ENCODE measurements at places on chromosomes 4 and X. TPM values are rescaled to one million over a fixed set of nuclear protein-coding genes. Genes with fewer than 3 reads are reported as not detected.

DNA sequence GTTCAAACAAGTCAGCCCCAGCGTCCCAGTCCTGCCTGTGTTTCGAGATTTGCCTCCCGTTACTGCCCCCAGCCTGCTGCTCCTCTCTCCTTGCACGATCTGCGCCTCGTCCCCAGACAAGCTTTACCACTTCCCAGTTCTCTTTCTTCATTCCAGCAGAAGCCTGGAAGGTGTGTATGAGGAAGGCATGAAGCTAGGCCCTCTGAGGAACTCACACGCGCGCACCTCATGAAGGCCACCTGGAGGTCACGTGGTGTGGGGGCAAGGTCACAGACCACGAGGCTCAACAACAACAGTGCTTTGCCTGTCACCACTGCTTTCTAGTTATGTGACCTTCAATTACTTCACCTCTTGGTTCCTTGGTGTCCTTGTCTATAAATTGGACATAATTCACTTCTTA is 181.0 kb downstream of the PALLD start:
- DNase-seq = no peak
- H3K27me3 ChIP-seq = no peaks in the 10 kb centered on the region
- H3K27ac ChIP-seq = no peak overlapping the region

GRCh38 chrX:68652326-68653170 is 5.1 kb downstream of the STARD8 start:
- no peaks in the 10 kb centered on the region for H3K4me1 ChIP-seq
- H3K27me3 ChIP-seq = no peaks in the 10 kb centered on the region
- H3K36me3 ChIP-seq = no peaks in the 10 kb centered on the region

DNA sequence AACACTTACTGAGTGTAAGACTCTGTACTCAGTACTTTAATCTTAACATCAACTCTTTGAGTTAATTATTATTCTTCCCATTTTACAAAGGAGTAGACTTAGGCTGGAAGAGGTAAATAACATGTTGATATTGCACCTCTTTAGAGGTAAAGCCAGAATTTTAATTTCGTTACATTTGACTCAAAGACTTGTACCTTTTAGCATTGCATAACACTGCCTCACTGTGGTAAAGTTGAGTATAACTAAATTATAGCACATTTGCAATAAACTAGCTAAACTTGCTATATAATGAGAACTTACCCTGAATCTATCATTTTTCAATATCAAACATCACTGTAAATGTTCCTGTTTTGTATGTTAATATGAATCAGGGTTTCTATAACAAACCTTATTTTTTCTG is 218.5 kb downstream of the PRR32 start:
- DNase-seq = no peak
- H3K4me1 ChIP-seq = no peaks in the 10 kb centered on the region
- H3K27ac ChIP-seq = no peak overlapping the region
- H3K4me3 ChIP-seq = no peak overlapping the region
- no peaks in the 10 kb centered on the region for H3K36me3 ChIP-seq

GRCh38 chr4:42401171-42401570 is 3.9 kb downstream of the SHISA3 start:
- H3K27ac ChIP-seq = no peak overlapping the region
- H3K27me3 ChIP-seq = peaks cover 27% of the 10 kb centered on the region
- H3K4me3 ChIP-seq = no peak overlapping the region
- peak; percentile 22 for DNase-seq
- H3K4me1 ChIP-seq = peaks cover 36% of the 10 kb centered on the region

- no peak for DNase-seq
- peaks cover 13% of the 10 kb centered on the region for H3K4me1 ChIP-seq
- H3K36me3 ChIP-seq = no peaks in the 10 kb centered on the region
- peak overlapping the region; percentile 29 for H3K27ac ChIP-seq
- H3K4me3 ChIP-seq = no peak overlapping the region
Observed at GRCh38 chr4:40702137-40702799, 47.5 kb upstream of the NSUN7 start.

DNA sequence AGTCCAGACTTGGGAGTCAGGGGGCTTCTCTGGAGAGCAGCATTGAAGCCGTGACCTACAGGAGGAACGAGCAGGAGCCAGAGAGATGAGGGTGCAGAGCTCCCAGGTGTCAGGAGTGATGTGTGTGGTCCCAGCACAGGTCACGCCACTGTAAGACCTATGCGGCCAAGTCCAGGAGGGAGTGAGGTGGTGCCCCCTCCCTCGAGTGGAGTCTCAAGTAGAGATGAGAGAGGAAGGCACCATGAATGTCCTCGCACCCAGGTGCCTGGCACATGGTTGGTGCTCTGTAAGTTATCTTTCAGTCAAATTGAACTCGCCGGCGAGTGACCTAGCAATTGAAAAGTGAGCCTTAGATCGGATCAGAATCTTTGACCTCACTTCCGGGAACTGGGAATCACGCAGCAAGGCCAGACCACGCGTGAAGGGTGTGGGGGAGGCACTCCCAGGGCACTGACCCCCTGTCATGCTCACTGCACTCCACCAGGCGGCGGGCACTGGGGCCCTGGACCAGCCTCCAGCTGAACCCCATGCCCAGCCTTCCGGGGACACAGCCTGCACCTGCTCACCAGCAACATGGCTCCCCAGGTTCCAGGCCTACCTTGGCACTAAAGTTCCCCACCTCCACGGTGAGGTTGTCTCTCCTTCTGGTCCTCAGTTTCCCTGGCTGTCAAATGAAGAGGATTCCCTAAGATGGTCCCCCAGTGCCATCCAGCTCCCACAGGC is 127.4 kb downstream of the HMX1 start:
- no peaks in the 10 kb centered on the region for H3K27me3 ChIP-seq
- H3K27ac ChIP-seq = no peak overlapping the region
- DNase-seq = peak; percentile 1
- H3K4me1 ChIP-seq = no peaks in the 10 kb centered on the region
- H3K4me3 ChIP-seq = no peak overlapping the region
- H3K36me3 ChIP-seq = no peaks in the 10 kb centered on the region

DNA sequence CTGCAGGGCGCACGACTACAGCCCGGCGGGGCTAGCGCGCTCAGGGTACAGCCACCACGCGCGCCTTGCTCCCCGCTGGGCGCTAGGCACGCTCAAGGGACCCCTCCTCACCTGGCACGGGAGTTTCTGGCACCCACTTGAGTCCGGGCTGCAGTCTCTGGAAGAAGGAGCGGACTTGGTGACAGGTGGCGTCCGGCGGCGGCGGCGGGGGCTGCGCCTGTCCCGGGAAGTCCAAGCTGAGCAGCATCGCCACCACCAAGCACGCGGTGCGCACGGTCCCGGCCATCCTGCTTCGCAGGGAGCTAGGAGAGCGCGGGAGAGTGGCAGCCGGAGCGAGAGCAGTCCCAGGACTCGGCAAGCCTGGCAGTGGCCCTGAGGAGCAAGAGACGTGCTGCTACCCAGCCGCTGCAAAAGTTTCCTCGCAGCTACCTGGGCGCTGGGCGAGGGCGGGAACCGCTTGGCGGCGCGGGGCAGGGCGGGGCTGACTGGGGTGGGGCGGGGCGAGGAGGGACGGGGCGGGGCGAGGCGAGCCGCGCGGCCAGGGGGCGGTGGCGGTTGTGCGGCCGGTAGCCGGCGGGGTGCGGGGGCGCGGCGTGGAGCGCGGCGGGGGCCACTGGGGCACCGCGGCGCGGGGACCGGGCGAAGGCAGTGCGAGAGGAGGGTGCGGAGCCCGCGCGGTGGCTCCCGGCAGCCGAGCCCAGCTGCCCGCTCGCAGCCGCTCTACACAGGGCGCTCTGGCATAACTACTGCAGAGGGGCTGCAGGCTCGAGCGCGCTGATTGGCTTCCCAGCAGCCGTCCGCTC is at the start of gene GPC3:
TSS of gene GPC3 (minus strand) at position 431 of the 803 bp plus-strand sequence.
- no peak within 1 kb of the TSS for H3K4me3 ChIP-seq
- H3K27ac ChIP-seq = no peak within 1 kb of the TSS
- H3K36me3 ChIP-seq = no peaks in the 10 kb centered on the region
- H3K4me1 ChIP-seq = peaks cover 6% of the 10 kb centered on the region
- DNase-seq = peak; percentile 46
- H3K27me3 ChIP-seq = no peaks in the 10 kb centered on the region

DNA sequence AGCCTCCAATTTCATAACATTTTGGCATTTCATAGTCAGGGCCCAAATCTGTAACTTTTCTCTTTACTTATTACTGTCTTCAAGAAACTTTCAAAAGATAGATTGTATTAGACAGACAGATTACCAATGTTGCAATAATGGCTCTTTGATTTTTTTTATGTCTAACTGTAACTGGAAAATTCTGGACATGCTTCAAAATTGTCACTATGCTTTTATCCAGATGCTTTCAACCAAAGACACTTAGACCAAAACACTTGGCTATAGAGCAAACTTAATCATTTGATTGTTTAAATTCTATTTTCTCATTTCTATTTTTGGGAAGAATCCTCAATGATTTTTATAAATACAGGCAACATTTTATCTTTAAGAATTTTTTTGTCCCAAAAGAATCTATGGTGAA is 10.4 kb downstream of the ZXDA start:
- no peak overlapping the region for H3K4me3 ChIP-seq
- no peak overlapping the region for H3K27ac ChIP-seq
- DNase-seq = no peak
- no peaks in the 10 kb centered on the region for H3K27me3 ChIP-seq
- no peaks in the 10 kb centered on the region for H3K4me1 ChIP-seq
- H3K36me3 ChIP-seq = no peaks in the 10 kb centered on the region

DNA sequence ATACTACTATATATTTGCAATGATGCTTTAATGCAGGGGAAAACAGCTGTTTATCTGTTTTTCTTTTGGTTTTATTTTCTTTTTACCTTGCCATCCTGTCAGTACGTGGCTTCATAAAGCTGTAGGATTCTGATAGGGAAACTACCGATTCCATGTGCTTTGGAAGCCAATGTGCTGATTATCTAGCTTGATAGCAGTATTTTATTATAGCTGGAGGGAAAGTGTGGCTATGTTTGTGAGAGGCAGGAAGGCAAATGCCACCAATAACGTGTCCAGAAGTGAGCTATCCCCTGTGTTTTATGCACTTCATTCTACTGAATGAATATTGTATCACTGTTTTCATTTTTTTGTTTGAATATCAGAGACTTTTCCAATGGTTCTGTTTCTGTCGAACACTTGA is 43.7 kb downstream of the IL15 start:
- H3K27ac ChIP-seq = no peak overlapping the region
- no peaks in the 10 kb centered on the region for H3K27me3 ChIP-seq
- H3K4me3 ChIP-seq = no peak overlapping the region
- no peaks in the 10 kb centered on the region for H3K36me3 ChIP-seq
- DNase-seq = no peak

DNA sequence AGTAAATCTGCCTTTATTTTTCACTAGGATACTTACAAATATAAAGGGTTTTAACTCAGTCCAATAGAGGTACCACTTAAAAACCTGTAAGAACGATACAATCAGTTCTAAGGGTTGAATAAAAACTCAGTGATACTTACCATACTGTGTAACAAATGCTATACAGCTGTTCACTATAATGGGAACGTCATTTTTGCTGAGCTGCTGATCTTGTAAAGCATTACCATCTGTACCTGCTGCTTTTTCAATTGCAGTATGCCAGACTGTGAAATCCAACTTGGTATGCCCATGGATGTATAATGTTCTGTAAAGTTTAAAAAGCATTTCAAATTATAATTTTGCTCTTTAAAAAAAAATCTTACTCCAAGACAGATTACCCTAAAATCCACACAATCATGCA is 111.2 kb downstream of the ARAP2 start:
- no peak overlapping the region for H3K27ac ChIP-seq
- no peak overlapping the region for H3K4me3 ChIP-seq

- DNase-seq = peak; percentile 35
- no peaks in the 10 kb centered on the region for H3K36me3 ChIP-seq
- no peak overlapping the region for H3K4me3 ChIP-seq
- H3K27ac ChIP-seq = no peak overlapping the region
Observed at GRCh38 chr4:677431-678293, 3.3 kb downstream of the MYL5 start.

GRCh38 chrX:25068340-25068739 is 52.6 kb upstream of the ARX start:
- no peak overlapping the region for H3K4me3 ChIP-seq
- H3K36me3 ChIP-seq = no peaks in the 10 kb centered on the region
- DNase-seq = no peak
- H3K4me1 ChIP-seq = no peaks in the 10 kb centered on the region

GRCh38 chr4:36159208-36159607 is 85.1 kb downstream of the ARAP2 start:
- H3K27me3 ChIP-seq = no peaks in the 10 kb centered on the region
- H3K27ac ChIP-seq = no peak overlapping the region
- peaks cover 11% of the 10 kb centered on the region for H3K36me3 ChIP-seq
- no peaks in the 10 kb centered on the region for H3K4me1 ChIP-seq
- no peak overlapping the region for H3K4me3 ChIP-seq

DNA sequence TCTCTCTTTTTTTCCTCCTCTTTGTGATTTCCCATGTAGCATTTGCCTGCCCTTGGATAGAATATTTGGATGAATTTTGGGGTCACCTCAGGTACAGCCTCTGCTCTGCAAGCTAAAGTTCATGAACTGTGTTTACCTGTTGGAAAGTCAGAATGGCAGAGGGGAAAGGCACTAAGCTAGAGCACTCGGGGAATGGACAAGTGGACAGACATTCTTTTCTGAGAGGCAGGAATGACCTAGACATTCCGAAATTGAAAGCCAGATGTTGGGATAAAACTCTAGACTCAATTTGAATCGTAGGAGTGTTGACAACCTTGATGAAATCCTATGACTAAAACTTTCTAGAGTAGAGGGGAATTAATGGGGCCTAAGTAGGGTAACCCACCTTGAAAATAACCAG is 56.1 kb downstream of the LUZP4 start:
- H3K4me3 ChIP-seq = no peak overlapping the region
- H3K27ac ChIP-seq = no peak overlapping the region
- DNase-seq = no peak
- H3K36me3 ChIP-seq = no peaks in the 10 kb centered on the region

DNA sequence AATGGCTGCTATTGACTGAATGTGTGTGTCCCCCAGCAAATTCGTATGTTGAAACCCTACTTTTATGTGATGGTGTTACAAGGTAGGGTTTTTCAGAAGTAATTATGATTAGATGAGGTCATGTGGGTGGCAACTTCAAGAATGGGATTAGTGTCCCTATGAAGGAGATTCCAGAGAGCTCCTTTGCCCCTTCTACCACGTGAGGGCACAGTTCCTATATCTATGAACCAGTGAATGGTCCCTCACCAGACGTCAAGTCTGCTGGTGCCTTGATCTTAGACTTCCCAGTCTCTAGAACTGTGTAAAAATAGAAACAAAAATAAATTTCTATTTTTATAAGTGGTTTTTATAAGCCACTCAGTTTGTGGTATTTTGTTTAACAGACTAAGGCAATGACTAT is 1137.6 kb upstream of the IGFBP7 start:
- H3K4me3 ChIP-seq = no peak overlapping the region
- H3K4me1 ChIP-seq = no peaks in the 10 kb centered on the region
- DNase-seq = no peak
- no peak overlapping the region for H3K27ac ChIP-seq
- no peaks in the 10 kb centered on the region for H3K27me3 ChIP-seq
- no peaks in the 10 kb centered on the region for H3K36me3 ChIP-seq

GRCh38 chrX:107505223-107505622 is 55.8 kb downstream of the FRMPD3 start:
- no peak overlapping the region for H3K27ac ChIP-seq
- no peak for DNase-seq
- H3K4me1 ChIP-seq = peaks cover 9% of the 10 kb centered on the region
- H3K4me3 ChIP-seq = no peak overlapping the region
- H3K36me3 ChIP-seq = no peaks in the 10 kb centered on the region

- H3K27me3 ChIP-seq = peaks cover 9% of the 10 kb centered on the region
- DNase-seq = no peak
- peaks cover 10% of the 10 kb centered on the region for H3K4me1 ChIP-seq
- no peak overlapping the region for H3K4me3 ChIP-seq
- H3K27ac ChIP-seq = peak overlapping the region; percentile 52
Observed at GRCh38 chrX:1248331-1249061, 20.1 kb upstream of the CSF2RA start.

Gene TIMM8A
- 5.7 TPM for total RNA-seq

Gene CHIC1
- total RNA-seq = 8.3 TPM

Gene NIPAL1
- total RNA-seq = 1.6 TPM

Gene IL2RG
- total RNA-seq = 8.2 TPM

Gene UGT2A1
- not detected for total RNA-seq

Gene GPR119
- total RNA-seq = 1.8 TPM

Gene TCEAL8
- 46.2 TPM for total RNA-seq

Measured in body of pancreas (tissue), 4 donors.